NCI-H774 (cell line): ENCODE measurements at places on chromosomes 2 and 18.

DNA sequence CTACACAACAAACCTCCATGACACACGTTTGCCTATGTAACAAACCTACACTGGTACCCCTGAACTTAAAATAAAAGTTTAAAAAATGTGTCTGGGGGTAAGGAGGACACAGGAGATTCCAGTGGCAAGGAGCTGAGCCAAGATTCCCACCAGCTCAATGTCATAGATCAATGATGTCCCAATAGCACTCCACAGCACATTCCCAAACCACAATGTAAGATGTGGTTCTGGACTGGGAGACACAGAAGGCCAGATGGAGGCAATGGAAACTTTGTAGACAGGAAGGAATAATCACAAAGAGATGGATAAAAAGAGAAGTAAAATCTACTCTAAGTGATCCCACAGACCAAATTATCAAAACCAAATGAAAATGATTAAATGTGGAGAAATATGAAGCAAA lies 312.4 kb upstream of the SOX11 start:
- DNase-seq, result no peak

DNA sequence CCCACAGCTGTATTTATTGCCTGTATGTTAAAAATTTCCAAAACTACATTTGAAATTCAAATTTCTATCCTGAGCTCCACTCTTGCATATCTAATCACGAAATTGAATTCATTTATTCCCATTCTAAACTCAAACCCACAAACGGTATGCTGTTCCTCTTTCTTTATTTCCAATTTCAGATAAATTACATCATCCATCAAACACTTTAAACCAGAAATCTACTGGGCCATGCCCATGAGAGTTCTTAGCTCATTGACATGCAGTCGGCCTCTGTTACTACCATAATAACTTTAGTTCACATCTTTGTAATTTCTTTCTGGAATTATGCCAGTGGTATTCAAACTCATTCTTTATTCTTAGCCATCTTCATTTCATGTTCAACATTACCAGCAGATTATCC lies 100.3 kb downstream of the COL3A1 start:
- DNase-seq, result no peak

DNA sequence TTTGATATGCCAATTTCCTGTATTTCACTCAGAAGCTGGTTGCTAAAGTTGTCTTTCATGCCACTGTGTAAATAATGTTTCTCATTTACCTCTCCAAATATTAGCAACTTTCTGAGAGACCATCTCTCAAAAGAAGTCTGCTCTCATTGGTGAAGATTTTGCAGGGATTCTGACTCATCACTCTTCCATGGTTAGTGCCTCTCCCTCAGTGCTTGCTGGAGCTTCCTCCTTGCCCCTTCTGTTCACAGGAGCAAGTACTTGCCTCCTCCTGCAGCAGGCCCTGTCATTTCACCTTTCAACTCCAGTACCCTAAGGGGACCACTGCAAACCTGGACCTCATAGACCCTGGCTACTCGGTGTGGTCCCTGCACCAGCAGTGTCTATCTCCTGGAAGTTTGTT lies 168.8 kb downstream of the ZNF385B start:
- no peak for DNase-seq

DNA sequence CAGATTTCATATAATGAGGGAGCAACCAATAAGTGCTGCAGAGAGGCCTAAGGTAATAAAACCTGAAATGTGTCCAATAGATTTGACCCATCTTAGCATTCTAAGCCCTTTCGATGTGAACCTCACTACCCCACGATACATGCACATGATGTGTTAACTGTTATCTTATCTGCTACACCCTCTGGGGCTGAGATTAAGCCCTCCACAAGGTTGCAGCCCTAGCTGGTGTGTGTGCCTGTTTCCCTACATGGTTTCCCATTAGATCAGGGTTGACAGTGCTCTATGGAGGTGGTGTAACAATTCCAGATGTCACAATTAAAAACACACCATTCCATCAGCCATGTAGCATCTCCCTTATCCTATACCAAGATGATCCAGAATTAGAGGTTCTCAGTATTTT lies 68.9 kb upstream of the THSD7B start:
- no peak for DNase-seq

- no peak for DNase-seq
Measured at GRCh38 chr18:75172299-75173124, 36.4 kb downstream of the PTGR3 start.

- no peak for DNase-seq
Measured at GRCh38 chr2:96824079-96824870, 8.2 kb downstream of the CNNM3 start.

DNA sequence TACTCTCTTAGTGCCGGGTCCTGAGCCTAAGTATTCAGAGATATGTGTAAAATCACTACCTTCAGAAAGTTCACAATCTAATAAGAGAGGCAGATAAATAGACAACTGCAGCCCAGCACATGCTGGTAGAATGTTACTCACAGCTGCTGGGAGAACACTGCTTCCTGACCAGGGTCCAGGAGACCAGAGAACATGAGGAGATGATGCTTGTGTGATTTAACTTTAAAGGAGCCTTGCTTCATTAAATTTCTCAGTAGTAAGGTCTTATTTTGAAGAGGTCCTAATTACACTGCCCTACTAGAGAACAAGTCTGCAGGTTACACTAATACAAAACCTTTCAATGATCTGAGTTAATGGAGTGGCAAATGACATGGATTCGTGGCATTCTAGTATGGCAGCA lies 209.9 kb upstream of the TRIB2 start:
- DNase-seq, result no peak

- DNase-seq, result no peak
Measured at GRCh38 chr2:115413791-115414190, 971.4 kb downstream of the DPP10 start.

- peak; percentile 21 for DNase-seq
Measured at GRCh38 chr2:231640641-231641111, 48.0 kb downstream of the TEX44 start.

DNA sequence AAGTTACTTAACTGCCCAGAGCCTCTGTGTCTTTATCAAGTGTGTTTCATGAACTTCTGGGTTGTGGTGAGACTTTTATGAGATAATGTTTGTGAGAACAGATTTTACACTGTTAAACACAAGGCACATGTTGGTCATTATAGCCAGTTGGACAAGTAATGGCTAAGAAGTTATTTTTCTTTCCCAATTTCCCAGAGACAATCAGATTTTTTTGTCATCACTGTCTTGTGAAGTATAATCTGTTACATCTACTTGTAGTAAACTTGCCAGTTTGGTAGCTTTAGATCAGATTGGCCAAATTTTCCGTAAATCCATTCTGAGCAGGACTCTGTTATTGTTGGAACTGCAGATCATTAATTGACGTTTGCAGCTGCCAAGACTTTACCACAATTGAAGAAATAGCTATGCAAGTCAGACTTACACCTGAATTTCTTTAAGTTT lies 838.8 kb downstream of the SLC4A3 start:
- no peak for DNase-seq

DNA sequence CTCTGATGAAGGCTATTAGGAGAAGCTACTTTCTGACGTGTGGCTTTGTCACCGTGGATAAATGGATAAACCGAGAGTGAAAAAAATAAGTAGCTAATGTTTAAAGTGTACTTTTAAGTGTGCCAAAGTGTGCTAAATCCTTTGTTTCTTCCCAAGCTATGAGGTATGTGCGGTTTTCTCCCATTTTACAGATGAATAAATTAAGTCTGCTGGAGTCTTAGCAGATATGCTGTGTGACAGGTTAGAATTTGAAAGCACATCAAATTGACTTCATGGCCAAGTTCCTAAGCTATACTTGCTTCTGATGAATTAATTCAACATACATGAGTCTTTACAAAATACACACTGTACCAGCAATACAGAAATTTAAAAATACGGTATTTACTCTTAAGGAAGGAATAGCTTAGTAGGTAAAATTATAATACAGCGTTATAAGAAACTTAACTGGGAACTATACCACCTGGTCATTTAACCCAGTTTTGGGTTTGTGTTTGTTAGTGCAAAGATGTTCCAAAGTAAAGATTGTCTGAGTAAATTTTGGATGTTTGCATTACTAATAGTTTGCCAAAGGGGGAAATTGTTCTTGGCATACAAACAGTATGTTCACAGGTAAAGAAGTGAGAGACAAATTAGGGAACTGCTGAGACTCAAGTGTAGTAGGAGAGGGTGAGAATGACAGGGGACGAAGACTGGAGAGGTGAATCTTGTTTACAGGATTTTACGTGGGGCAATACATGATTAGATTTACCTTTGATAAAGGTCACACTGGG lies 1.4 kb downstream of the AGPS start:
- DNase-seq, result no peak

GRCh38 chr2:201813996-201814760 lies 7.8 kb downstream of the CDK15 start:
- DNase-seq, result no peak

GRCh38 chr18:24964216-24964615 lies 387.8 kb downstream of the ZNF521 start:
- no peak for DNase-seq

DNA sequence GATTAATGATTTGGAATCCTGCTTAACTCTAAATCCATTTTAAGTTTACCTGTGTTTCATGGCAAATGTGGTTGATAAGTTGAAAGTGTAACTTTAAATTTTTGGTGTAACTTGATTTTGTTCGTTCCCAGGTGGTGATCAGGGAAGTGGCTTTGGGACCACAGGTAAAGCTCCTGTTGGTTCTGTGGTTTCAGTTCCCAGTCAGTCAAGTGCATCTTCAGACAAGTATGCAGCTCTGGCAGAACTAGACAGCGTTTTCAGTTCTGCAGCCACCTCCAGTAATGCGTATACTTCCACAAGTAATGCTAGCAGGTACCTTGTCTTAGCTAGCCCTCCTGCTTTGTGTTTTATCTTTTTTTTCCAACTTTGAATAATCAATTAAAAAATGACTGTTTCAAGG lies 62.8 kb downstream of the AGFG1 start:
- DNase-seq, result no peak

GRCh38 chr18:58781627-58782194 lies 83.0 kb upstream of the ZNF532 start:
- peak; percentile 71 for DNase-seq

- DNase-seq, result no peak
Measured at GRCh38 chr18:34120294-34120693, 104.4 kb downstream of the NOL4 start.

- DNase-seq, result no peak
Measured at GRCh38 chr2:119766944-119767343, 7.2 kb downstream of the PTPN4 start.

DNA sequence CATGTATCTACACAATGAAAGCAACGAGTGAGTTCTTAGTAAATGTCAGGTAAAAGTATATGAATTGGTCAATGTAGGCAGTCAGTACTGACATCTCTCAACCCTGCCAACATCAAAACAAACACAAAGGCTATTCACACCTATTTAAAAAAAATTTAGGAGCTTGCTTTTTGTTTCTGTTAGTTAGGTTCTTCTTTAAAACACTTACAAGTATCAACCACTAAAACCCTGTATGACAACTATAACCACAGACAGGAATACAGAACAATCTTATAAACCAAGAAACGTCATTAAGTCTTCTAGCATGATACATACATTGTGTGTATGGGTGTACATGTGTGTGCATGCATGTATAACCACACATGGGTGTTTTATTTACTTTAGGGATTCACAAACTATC lies 131.0 kb downstream of the TCF4 start:
- DNase-seq, result no peak

DNA sequence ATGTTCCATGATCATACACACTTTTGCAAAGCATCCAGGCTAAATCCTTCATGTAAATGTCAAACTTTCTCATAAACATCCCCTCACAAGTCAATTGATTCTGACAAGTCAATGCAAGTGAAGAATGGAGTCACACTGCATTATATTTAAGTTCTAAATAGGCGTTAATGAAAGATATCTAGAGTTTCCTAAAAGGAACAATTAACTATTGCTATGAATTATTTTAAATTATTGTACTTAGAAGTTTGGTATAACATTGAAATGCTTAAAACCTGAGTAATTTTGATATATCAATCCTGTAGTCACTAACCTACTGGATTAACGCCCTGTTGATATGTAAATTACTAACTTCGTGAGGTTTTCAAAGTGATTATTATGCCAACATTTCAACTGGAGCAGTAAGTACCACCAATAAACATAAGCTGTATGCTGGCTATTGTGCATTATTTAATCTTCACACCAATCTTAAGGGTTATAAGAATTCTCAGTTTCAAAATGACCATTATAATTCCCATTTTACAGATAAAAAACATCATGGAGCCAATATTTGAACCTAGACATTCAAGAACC lies 884.3 kb downstream of the ERBB4 start:
- DNase-seq, result no peak

DNA sequence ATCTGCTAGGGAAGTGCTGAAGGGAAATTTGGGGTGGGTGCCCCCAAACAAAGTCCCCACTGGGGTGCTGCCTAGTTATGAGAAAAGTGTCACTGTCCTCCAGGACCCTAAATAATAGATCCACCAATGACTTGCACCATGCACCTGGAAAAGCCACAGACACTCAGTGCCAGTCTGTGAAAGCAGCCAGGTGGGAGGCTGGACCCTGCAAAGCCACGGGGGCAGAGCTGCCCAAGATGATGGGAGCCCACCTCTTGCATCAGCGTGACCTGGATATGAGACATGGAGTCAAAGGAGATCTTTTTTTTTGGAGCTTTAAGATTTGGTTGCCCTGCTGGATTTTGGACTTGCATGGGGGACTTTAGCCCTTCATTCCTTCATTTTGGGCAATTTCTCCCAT lies 431.6 kb downstream of the ERBB4 start:
- DNase-seq, result no peak

DNA sequence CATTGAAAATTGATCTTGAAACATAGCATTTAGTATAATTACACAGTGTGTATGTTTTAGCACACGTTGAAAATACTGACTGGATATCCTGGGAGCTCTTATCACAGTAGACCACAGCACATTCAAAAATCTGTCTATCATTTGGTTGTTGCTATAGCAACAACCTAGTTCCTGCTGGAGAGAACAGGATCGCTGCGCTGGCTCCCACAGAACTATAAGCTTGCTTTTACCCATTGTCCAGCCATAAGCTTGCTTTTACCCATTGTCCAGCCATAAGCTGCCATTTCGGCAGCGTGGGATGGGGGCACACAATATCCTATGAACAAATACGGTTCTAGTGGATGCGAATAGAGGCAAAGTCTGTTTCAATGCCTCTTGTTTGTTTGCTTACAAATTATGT lies 70.4 kb upstream of the ST6GAL2 start:
- no peak for DNase-seq

- no peak for DNase-seq
Measured at GRCh38 chr2:99140056-99140859, 1.2 kb upstream of the C2orf15 start.

DNA sequence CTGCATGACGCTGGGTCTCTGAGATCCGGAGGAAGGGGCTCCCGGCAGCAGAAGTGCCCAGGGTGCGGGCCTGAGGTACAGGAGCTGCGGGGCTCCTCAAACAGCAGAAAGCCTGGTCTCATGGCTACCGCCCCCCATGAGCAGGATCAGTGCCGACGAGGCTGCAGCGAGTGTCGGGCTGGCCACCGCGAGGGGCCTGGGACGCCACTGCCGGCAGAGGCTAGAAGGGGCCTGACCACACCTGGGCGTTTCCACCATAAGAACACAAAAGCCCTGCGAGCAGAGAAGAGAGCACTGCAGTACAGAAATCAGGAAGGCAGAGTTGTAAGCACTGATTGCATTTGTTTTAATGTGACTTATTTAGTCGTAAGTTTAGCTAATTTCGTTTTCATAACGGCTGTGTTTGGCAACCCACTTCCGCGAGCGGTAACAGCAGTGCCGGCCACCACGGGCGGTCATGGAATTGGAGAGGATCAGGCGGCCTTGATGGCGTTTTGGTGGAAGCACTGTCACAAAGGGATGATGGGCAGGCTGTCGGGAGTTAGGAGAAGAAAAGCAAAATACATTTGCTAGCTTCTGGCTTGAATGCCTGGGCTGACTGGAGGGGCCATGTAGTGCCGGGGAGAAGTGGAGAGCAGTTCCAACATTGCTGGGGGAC lies 117.4 kb downstream of the HDAC4 start:
- DNase-seq, result no peak

- DNase-seq, result no peak
Measured at GRCh38 chr2:129904532-129905446, 74.7 kb upstream of the RAB6C start.
